ENCODE measurements at places on chromosomes 7 and 10. TPM values are rescaled to one million over a fixed set of nuclear protein-coding genes. Genes with fewer than 3 reads are reported as not detected.

DNA sequence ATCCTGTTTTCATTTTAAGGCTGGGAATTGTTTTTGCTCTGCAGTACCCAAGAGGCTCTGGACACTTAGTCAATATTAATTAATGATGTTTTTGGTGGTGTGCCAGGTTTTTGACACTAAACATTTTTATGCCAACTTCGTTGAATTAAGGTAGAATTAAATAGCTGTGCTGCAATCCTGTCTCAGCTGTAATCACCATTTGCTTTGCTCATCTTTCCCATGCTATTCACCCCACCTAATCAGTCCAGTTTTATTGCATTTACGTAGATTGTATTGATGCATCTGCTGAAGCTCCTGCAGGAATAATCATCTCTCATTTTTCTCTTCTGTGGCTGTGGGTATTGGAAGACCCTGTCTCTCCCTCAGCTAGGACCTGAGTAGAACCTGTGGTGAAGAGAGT is 52.6 kb upstream of the TRUB1 start:
- DNase-seq: no peak

- DNase-seq: peak; percentile 93
Observed at GRCh38 chr7:98329100-98329790, 47.8 kb downstream of the BRI3 start.

DNA sequence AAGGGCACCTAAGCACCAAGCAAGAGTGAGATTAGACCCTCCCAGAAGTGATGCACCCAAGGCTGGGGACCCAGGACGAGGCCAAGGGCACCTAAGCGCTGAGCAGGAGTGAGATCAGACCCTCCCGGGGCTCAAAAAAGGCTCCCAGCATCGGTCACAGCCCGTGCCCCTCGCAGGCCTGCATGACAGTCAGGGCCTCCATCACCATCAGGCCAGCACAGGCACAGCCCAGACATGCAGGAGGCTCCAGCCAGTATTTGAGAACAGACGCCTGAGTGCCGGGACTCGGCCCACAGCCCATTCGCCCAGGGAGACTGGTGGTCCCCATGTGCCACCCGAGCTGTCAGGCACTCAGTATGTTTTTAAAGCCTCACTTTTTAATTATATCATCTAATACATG is 595.9 kb downstream of the PTPRN2 start:
- DNase-seq: no peak

GRCh38 chr7:128103498-128104107 is 72.4 kb upstream of the LRRC4 start:
- DNase-seq: peak; percentile 39

- no peak for DNase-seq
Observed at GRCh38 chr10:58981846-58982245, 194.6 kb upstream of the PHYHIPL start.

GRCh38 chr10:44944354-44944753 is 15.2 kb upstream of the RASSF4 start:
- DNase-seq: no peak

DNA sequence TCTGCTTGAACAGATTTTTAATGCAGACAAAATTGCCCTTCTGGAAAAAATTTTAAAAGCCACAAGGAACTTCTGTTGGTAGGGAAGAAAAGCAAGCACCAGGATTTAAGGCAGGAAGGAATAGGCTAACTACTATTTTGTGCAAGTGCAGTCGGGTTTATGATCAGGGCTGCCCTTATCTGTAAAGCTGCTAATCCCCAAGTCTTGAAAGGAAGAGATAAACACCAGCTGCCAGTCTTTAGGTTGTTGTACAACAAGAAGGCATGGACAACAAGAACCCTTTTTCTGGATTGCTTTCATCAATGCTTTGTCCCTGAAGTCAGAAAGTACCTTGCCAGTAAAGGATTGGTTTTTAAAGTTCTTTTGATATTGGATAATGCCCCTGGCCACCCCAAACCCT is 40.7 kb downstream of the RALA start:
- DNase-seq: peak; percentile 71

DNA sequence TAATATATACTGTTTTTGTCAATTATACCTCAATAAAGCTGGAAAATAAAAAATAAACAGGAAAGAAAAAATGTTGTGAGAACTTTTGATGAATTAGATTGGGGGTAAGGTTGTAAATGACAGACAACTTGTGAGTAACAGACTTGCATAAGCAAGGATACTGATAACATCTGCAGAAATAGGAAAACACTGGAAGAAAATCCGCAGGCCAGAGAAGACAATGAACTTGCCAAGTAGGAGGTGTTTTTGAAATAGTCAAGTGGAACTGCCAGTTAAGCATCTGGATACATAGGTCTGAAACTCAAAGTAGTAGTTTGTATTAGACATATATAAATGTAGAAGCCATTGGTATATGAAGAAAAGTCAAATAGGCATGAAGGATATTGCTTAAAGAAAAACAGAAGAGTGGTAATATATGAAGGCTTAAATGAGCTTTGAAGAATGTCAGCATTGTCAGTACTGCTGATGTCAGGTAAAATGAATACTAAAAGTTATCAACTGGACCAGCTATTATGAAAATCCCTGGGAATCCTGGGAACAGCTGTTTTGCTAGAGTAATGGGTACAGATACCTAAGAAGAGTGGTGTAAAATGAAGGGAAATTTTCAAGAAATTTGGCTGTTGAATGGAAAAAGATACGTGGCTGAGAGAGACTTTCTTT is 58.7 kb downstream of the DNAJC1 start:
- peak; percentile 50 for DNase-seq

GRCh38 chr7:12685550-12685949 is 1.9 kb upstream of the ARL4A start:
- peak; percentile 75 for DNase-seq

The FOXI2 gene
- total RNA-seq: not detected

The DOCK1 gene
- total RNA-seq: 99.7 TPM

Measured in fibroblast of villous mesenchyme (primary cell).